Activated T-cell treated with anti-CD3 and anti-CD28 coated beads for 48 hours (primary cell): ENCODE measurements at places on chromosomes 2 and 18.

- DNase-seq: no peak
Measured at GRCh38 chr2:169468841-169469240, 10.5 kb upstream of the BBS5 start.

DNA sequence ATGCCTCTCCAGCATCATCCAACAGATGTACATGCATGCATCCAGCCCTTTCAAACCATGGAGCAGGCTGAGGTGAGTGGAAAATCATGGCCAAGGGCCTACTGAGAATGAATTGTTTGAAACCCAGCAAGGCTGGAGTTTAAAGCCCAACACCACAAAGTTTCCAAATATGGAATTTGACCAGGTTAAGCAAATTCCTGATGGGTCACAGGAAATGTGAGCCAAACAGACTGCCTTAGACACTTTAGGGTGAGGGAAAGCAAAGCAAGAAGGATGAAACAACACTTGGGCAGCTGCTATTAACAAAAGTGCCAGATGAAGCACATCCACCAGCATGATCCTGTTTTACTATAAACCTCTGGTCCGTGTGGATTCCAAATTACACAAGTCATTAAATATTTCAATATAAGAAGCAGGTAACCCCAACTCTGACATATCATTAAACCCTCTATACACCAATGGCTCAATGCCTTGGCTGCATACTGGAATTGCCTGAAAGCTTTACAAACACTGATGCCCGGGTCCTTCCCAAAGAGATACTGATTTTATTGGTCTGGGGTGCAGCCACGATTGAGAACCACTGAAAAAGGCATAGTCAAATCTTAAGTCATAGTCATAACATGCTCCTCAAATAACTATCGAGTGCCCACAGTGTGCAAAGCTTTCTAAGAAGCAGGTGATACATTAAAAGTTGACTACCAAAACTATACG, 9.1 kb downstream of the KLF7 start:
- no peak for DNase-seq

GRCh38 chr18:46449499-46449898, 207.5 kb downstream of the LOXHD1 start:
- no peak for DNase-seq

GRCh38 chr2:149329489-149330126, 779 bp upstream of the LYPD6 start:
- DNase-seq: no peak
